ENCODE measurements at places on chromosomes 5 and 9. TPM values are rescaled to one million over a fixed set of nuclear protein-coding genes. Genes with fewer than 3 reads are reported as not detected.

DNA sequence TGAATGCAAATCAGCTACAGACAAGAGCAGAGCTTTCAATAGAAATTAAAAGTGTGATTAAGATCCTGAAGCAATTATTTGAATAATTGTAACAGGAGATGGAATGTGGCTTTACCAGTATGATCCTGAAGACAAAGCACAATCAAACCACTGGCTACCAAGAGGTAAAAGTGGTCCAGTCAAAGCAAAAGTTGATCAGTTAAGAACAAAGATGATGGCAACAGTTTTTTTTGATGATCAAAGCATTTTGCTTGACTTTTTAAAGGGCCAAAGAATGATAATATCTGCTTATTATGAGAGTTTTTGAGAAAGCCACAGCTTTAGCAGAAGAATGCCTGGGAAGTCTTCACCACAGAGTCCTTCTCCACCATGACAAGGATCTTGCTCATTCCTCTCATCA lies 409.2 kb downstream of the CSNK1G3 start:
- DNase-seq: no peak

- DNase-seq: peak; percentile 9
Observed at GRCh38 chr9:115883467-115884329, 269.9 kb upstream of the PAPPA start.

GRCh38 chr9:34059281-34059680 lies 10.6 kb upstream of the UBAP2 start:
- DNase-seq: no peak

GRCh38 chr9:97773723-97774122 lies 76.6 kb upstream of the XPA start:
- DNase-seq: no peak

The RPS23 gene
- 2,384 TPM for polyA plus RNA-seq

The TAF11L5 gene
- polyA plus RNA-seq: not detected

Data from right renal pelvis (tissue), 4 donors.